ENCODE measurements at places on chromosomes 16 and 17. TPM values are rescaled to one million over a fixed set of nuclear protein-coding genes. Genes with fewer than 3 reads are reported as not detected.

PRDM7 gene
- total RNA-seq = not detected

DNA sequence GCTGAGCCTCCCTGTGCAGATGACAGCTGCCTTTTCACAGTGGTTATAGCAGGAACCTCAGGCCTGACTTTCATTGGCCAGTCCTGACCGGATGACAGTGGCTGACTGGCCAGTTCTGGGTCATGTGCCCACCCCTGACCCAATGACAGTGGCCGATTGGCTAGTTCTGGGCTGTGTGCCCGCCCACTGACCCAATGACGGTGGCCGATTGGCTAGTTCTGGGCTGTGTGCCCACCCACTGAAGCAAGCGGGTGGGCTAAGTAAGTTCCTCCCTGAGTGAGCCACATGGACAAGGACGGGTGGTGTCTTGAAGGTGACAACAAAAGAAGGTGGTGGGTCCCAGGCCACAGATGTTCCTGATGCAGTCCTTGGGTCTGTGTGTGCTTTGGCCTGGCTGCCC, 9.5 kb downstream of the DEF8 start:
- H3K4me3 ChIP-seq = no peak overlapping the region
- no peaks in the 10 kb centered on the region for H3K27me3 ChIP-seq
- DNase-seq = peak; percentile 15
- H3K4me1 ChIP-seq = no peaks in the 10 kb centered on the region

GRCh38 chr16:19710991-19711545, 7.0 kb downstream of the KNOP1 start:
- no peak for DNase-seq
- H3K27me3 ChIP-seq = no peaks in the 10 kb centered on the region
- H3K36me3 ChIP-seq = peaks cover 21% of the 10 kb centered on the region
- no peak overlapping the region for H3K27ac ChIP-seq
- no peak overlapping the region for H3K4me3 ChIP-seq

DNA sequence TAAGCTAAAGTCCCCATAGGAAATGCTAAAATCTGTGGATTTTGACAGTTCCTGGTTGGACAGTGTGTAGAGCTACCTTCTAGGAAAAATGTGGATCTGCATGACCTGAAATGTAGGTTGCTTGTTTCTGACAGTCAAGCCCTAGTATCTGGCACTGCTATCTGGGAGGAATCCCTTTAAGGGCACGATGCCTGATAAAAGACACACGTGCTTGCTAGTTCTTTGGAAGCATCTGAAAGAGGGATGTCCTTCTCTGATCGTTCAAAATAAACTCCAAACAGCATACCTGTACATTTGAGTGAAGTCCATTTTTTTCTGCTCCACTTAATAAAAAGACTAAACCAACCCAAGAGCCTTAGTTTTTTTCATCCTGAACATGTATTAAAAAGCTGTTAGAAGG, 101.3 kb downstream of the CDK5R1 start:
- no peaks in the 10 kb centered on the region for H3K27me3 ChIP-seq
- no peaks in the 10 kb centered on the region for H3K36me3 ChIP-seq
- no peak overlapping the region for H3K27ac ChIP-seq

- H3K27me3 ChIP-seq = no peaks in the 10 kb centered on the region
- peak; percentile 68 for DNase-seq
- no peak overlapping the region for H3K4me3 ChIP-seq
- no peak overlapping the region for H3K27ac ChIP-seq
Measured at GRCh38 chr16:66746682-66747081, 4.7 kb downstream of the DYNC1LI2 start.

DNA sequence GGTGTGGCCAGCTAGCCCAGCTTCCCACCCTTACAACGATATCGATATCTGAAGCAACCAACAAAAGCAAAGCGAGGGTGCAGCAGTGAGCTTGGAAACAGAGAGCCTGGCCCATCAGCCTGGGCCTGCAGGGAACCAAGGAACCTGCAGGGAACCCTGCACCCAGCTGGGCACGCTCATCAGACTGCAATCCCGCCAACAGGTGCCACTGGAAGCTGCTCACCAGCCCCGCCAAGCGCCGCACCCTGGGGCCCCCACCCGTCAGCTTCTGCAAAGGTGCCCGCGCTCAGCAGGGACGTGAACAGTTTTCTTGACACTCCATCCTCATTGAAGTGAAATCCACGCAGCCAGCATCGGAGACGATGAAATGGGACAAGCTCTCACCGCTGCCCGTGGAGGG, 250.7 kb downstream of the RBFOX3 start:
- H3K36me3 ChIP-seq = no peaks in the 10 kb centered on the region
- no peaks in the 10 kb centered on the region for H3K4me1 ChIP-seq
- H3K27me3 ChIP-seq = no peaks in the 10 kb centered on the region
- no peak for DNase-seq
- no peak overlapping the region for H3K27ac ChIP-seq
- H3K4me3 ChIP-seq = no peak overlapping the region

DNA sequence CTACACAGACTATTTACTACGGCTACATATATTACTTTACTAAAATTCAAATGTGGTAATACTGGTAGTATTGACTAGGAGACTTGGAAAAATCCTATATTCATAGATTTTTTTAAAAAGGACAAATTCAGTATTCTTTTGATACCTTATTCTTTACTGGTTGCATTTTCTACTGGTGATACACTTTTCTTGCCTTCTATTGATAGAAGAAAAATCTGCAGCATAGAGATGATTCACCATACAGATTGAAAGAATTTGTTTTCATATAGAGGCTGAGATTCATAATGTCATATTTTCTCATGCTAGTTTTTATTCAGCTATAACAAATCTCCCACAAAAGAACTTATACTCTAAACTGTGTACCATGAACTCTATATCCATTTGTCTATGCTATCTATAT, 195.4 kb upstream of the C17orf78 start:
- peaks cover 5% of the 10 kb centered on the region for H3K4me1 ChIP-seq
- no peaks in the 10 kb centered on the region for H3K36me3 ChIP-seq

DNA sequence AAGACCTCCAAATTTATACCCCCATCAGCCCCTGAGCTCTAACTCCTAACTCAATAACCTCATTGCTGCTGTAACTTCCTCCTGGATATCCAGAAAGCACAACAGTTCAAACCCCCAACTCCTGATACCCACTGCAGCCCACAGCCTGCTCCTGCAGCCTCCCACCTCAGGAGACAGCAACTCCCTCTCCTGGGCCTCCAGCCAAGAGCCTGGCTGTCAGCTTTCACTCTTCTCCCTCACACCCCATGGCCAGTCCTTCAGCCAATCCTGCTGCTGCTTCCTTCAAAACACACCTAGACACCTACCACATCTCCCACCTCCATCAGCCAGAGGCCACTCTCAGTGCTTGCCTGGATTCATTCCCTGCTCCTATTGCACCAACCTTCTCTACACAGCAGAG, 5.4 kb downstream of the GINS2 start:
- no peak overlapping the region for H3K4me3 ChIP-seq
- no peak for DNase-seq
- no peaks in the 10 kb centered on the region for H3K27me3 ChIP-seq
- no peak overlapping the region for H3K27ac ChIP-seq

AGRP gene
- not detected for total RNA-seq

OR3A3 gene
- not detected for total RNA-seq

GRCh38 chr17:36602924-36603384, 1.6 kb downstream of the MRM1 start:
- peak overlapping the region; percentile 86 for H3K4me3 ChIP-seq
- no peak overlapping the region for H3K27ac ChIP-seq
- H3K27me3 ChIP-seq = no peaks in the 10 kb centered on the region
- H3K4me1 ChIP-seq = peaks cover 4% of the 10 kb centered on the region
- no peaks in the 10 kb centered on the region for H3K36me3 ChIP-seq

JUP gene
- 13.2 TPM for total RNA-seq

DNA sequence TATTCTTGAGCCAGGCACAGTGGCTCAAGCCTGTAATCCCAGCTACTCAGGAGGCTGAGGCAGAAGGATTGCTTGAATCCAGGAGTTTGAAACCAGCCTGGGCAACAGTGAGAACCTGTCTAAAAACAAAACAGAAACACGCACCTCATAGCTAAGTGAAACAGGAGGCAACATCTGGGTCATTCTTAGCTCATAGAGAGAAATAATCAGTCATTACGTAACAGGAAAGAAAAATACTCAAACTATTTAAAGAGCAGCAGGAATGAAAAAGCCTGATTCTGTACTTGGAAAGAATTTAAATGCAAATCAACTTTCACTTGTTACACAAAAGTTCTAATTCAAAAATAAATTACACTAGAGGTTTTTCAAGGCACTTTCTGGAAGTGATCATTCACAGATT, 17.2 kb downstream of the CHCT1 start:
- H3K36me3 ChIP-seq = no peaks in the 10 kb centered on the region
- H3K27ac ChIP-seq = no peak overlapping the region
- peaks cover 11% of the 10 kb centered on the region for H3K4me1 ChIP-seq
- H3K27me3 ChIP-seq = no peaks in the 10 kb centered on the region
- peak; percentile 45 for DNase-seq
- H3K4me3 ChIP-seq = no peak overlapping the region

- peaks cover 15% of the 10 kb centered on the region for H3K4me1 ChIP-seq
- H3K36me3 ChIP-seq = no peaks in the 10 kb centered on the region
- no peak overlapping the region for H3K27ac ChIP-seq
- DNase-seq = peak; percentile 90
Measured at GRCh38 chr16:85569615-85570212, 43.4 kb upstream of the GSE1 start.

TMEM100 gene
- total RNA-seq = 2.6 TPM

GRCh38 chr17:37717627-37718323, 27.1 kb downstream of the HNF1B start:
- peaks cover 29% of the 10 kb centered on the region for H3K27me3 ChIP-seq
- H3K4me3 ChIP-seq = no peak overlapping the region
- H3K4me1 ChIP-seq = peaks cover 3% of the 10 kb centered on the region
- no peak overlapping the region for H3K27ac ChIP-seq

DOC2B gene
- not detected for total RNA-seq

AHSP gene
- not detected for total RNA-seq

IQCK gene
- 4.6 TPM for total RNA-seq

DNA sequence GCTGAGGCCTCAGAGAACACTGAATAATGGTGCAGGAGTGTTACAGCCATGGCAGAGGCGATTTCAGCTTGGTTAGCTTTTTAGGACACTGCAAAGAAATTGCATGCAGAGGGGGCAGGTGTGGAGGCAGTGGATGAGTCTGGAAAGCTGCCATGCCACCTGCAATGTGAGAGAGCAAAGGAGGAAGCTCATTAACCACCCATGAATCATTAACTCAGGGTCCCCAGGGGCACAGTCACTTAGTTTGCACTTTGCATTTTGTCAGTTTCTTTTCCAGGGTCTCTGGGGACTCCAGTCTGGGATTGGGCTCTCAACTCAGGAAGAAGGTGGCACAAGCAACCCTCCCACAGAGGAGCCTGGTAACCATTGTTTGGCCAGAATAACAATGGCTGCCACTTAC, 132.9 kb downstream of the USP31 start:
- H3K36me3 ChIP-seq = no peaks in the 10 kb centered on the region
- H3K4me3 ChIP-seq = no peak overlapping the region
- DNase-seq = no peak
- H3K27ac ChIP-seq = no peak overlapping the region

- no peak overlapping the region for H3K27ac ChIP-seq
- H3K36me3 ChIP-seq = no peaks in the 10 kb centered on the region
- no peak overlapping the region for H3K4me3 ChIP-seq
- DNase-seq = no peak
- no peaks in the 10 kb centered on the region for H3K27me3 ChIP-seq
Measured at GRCh38 chr17:70053241-70054234, 21.5 kb upstream of the KCNJ16 start.

DNA sequence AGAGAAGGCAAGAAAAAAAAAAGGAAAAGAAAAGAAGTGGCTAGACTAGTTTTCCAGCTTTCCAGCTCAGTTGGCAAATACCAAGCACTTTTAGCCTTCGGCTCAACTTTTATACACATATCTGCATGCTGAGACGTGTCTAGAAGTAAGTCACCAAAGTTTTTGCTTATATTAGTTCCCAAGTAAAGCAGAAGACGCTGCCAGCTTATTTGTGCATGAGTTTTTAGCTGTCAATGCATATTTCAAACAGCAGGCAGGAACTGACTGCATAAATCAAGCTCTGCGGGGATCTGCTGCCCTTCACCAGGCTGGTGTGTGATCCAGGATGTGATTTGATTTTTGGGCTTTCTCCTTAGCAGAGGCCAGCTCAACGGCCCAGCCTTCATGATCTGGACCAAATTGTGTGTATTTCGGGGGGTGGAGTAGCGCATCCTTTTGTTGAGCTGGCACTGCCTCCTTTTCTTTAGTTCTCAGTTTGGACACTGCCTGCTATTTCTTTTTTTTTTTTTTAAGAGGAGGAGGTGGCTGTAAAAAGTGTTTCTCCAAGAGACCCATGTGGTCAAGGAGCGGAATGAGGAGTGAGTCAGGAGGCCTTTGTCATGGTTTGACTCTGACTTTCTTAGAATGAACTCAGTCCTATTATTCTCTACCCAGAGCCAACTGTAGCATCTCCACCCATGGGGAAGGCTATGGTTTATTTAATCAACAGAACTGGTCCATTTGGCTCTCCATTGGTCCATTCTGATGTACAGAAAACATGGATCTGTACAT, 162.6 kb upstream of the XYLT1 start:
- H3K36me3 ChIP-seq = no peaks in the 10 kb centered on the region
- H3K27ac ChIP-seq = no peak overlapping the region
- no peak overlapping the region for H3K4me3 ChIP-seq

GRCh38 chr16:17237350-17237944, 233.3 kb downstream of the XYLT1 start:
- H3K27me3 ChIP-seq = no peaks in the 10 kb centered on the region
- no peaks in the 10 kb centered on the region for H3K36me3 ChIP-seq
- no peak for DNase-seq
- H3K4me1 ChIP-seq = no peaks in the 10 kb centered on the region
- no peak overlapping the region for H3K4me3 ChIP-seq

- peak; percentile 18 for DNase-seq
- H3K4me3 ChIP-seq = peak overlapping the region; percentile 40
- no peak overlapping the region for H3K27ac ChIP-seq
- H3K4me1 ChIP-seq = peaks cover 7% of the 10 kb centered on the region
- H3K36me3 ChIP-seq = no peaks in the 10 kb centered on the region
Measured at GRCh38 chr16:77211880-77212740, 12.9 kb downstream of the SYCE1L start.

- no peak for DNase-seq
- no peak overlapping the region for H3K4me3 ChIP-seq
Measured at GRCh38 chr17:79646721-79647455, 36.0 kb upstream of the RBFOX3 start.

PLD6 gene
- total RNA-seq = 7.8 TPM

DNA sequence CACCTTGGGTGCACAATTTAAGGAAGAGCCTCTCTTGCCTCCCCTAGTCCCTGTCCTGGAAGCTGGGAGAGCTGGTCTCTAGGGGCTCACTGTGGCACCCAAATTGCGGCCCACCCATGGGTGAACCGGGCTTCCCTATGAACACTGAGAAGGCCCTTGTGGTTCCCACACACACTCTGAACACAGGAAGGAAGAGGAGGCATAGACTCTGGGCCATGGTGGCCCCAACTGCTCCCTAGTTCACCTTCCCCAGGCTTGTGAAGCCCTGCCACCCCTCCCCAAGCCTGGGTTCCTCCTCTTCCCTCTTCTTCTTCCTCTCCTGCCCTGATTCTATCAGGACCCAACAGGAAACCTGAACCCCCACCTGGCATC, 10.5 kb downstream of the SREBF1 start:
- H3K27ac ChIP-seq = no peak overlapping the region
- peaks cover 38% of the 10 kb centered on the region for H3K4me1 ChIP-seq
- DNase-seq = no peak
- peaks cover 3% of the 10 kb centered on the region for H3K36me3 ChIP-seq

- DNase-seq = no peak
- H3K4me1 ChIP-seq = no peaks in the 10 kb centered on the region
- H3K27ac ChIP-seq = no peak overlapping the region
- H3K27me3 ChIP-seq = peaks cover 28% of the 10 kb centered on the region
- no peaks in the 10 kb centered on the region for H3K36me3 ChIP-seq
Measured at GRCh38 chr17:49522357-49522890, 27.3 kb downstream of the NGFR start.

- H3K4me3 ChIP-seq = no peak overlapping the region
- H3K4me1 ChIP-seq = peaks cover 10% of the 10 kb centered on the region
- H3K27me3 ChIP-seq = no peaks in the 10 kb centered on the region
- H3K36me3 ChIP-seq = peaks cover 6% of the 10 kb centered on the region
- H3K27ac ChIP-seq = no peak overlapping the region
- DNase-seq = no peak
Measured at GRCh38 chr17:78969865-78970264, 9.9 kb downstream of the LGALS3BP start.

Measured in fibroblast of lung (primary cell).